ENCODE measurements at places on chromosomes 1 and 21.

- no peak for DNase-seq
Measured at GRCh38 chr1:86460998-86461397, 7.7 kb upstream of the CLCA1 start.

- no peak for DNase-seq
Measured at GRCh38 chr1:184605941-184606340, 148.7 kb downstream of the EDEM3 start.

- DNase-seq, result peak; percentile 26
Measured at GRCh38 chr1:11384170-11384554, 94.8 kb upstream of the DISP3 start.

- DNase-seq, result peak; percentile 33
Measured at GRCh38 chr1:214645712-214646111, 42.7 kb downstream of the CENPF start.

DNA sequence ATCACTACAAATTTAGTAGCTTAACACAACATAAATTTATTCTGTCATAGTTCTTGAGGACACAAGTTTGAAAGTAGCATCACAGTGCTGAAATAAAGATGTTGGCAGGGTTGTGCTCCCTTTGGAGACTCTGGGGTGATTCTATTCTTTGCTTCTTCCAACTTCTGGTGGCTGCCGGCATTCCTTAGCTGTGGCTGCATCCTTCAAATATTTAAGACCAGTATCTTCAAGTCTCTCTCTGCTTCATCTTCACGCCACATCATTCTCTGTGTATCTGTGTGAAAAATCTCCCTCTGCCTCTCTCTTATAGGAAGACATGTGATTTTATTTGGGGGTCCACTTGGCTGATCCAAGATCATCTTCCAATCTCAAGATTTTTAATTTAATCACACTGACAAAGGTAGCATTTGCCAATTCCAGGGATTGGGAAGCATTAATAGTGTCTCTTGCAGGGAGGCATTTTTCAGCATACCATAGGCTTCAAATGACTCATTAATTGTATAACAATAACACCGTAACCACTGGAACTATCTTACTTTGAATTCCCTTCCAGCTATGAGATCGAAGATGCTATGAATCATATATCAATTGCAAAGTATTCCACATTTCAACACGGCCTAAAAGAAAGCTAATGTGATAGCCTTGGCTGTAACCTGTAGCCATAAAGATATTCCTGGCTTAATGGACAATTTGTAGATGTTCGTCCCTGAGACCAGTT is 74.6 kb downstream of the DPT start:
- DNase-seq, result no peak

DNA sequence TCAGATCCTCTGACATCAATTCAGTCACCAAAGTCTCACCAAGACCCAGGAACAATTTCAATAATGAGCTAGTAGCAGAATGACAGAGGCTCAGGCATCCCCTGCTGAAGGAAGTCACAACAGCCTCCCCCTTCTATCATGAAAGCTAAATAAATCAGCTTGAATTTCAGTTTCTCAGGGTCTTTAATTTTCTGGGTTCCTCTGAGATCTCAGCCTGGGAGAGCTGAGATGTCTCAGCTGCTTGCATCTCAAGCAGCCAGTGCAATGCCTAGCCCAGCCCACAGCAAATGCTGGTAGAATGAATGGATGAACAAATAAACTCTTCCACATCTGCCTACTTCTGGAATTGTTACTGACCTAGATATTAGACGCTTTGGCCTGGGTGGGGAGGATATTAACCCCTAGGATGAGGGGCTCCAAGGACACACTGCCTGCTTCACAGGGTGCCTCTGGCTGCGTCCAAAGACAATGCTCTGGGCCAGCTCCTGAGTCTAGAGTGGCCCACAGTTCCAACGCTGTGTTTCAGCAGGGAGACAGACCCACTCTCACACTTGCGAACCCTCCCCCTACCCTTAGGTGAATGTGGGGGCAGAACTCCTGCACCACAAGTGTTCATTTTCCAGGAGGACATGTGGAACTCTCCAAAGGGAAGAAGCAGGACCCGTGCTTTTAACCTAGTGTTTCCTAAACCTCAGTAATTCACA is 11.2 kb upstream of the LORICRIN start:
- DNase-seq, result no peak

DNA sequence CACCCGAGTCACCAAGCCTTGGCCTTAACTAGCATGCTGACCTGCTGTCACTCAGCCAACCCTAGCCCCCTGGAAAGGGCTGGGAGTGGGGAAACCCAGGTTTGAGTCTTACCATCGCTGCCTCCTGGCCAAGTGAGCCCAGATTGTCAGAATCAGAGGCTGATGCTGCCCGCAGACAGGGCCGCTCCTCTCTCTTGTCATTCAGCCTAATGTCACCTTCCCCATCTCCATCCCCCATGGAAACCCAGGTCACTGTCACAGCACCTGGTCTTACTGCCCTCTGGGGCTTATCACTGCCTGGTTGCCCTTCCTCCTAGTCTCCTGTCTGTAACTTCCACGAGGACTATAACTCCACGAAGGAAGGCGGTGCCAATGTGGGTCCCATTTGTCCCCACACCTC is 53.6 kb upstream of the CASZ1 start:
- no peak for DNase-seq

DNA sequence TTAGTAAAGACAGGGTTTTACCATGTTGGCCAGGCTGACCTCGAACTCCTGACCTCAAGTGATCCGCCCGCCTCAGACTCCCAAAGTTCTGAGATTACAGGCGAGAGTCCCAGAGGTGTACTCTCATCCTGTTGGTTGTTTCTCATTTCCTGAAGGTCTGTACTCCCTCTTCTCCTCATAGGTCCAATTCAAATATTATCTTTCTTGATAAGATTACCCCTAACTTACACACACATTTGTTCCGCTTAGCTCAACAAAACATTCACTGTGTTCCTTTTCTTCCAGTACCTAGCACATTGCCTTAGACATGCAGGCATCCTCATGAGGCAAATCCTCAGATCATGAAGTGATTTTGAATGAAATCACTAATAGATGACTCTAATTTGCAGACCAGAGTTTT is 72.4 kb upstream of the SSX2IP start:
- no peak for DNase-seq

GRCh38 chr1:203057911-203058675 is 27.7 kb downstream of the MYOG start:
- DNase-seq, result no peak

DNA sequence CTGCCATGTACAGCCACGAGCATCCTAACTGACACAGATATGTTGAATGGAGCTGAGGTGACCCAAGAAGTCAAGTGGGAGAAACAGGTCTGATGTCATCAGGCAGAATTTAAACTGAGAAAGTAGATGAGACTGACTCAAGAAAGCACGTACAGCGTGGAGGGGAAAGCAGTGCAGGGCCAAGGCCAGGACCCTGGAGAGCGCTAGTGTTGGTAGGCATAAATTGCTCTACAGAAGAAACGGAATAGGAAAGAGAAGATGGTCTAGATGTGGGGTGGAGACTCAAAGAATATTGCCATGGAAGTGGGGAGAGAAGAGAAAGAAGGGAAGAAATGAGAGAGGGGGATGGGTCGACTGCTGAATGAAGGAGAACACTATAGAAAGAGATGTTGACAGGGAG is 45.3 kb upstream of the GJB5 start:
- DNase-seq, result no peak

- no peak for DNase-seq
Measured at GRCh38 chr1:20138346-20138745, 777 bp upstream of the PLA2G2F start.

DNA sequence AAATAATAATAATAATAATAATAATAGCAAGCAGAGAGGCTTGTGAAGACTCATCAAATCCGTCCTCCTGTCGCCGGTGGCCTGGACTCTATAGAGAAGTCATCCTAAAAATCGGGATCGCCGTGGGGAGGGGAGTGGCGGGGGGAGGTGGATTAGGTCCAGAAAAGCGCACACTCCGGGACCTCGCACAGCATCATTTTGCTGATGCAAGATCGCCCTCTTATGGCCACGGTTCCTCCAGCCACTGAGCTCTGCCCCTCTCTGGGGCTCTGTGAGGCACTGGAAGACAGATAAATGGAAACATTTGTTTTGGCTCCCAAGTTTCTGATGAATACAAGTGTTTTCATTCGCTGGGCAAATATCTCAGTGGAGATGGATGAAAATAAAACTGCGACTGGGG is 612.0 kb downstream of the MATN1 start:
- no peak for DNase-seq

- no peak for DNase-seq
Measured at GRCh38 chr21:34363733-34364132, at the start of gene KCNE2. TSS of gene KCNE2 (plus strand) at chr21:34364006. CDS start at chr21:34370479, 6,473 bp downstream.

DNA sequence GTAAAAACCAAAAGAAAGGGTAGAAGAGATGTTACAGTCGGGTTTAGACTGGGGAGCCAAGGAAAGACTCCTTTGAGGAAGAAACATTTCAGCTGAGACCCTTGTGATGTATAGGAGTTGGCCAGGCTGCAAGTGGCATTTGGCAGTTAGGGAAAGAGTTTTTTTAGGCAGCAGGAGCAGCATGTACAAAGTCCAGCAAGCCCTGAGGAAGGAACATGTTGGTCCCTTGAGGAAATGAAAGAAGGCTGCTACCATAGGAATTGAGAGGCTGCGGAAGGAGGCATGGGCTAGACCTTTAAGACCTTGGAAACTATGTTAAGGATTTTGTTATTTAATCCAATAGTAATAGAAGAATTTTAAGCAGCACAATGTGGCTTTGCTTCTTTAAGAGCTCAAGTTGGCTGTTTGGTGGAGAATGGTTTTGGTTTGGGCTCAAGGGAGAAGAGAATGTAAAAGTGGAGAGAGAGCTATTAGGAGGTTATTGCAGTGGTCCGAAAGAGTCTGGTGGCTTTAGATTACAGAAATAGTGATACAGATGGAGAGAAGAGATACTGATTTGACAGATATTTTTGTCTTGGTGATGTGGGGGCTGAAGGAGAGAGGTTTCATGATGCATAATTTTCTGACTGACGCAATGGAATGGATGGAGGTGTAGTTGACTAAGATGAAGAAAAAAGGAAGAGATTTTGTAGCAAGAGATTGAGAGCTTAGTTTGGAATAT is 26.6 kb downstream of the SMAP2 start:
- no peak for DNase-seq

DNA sequence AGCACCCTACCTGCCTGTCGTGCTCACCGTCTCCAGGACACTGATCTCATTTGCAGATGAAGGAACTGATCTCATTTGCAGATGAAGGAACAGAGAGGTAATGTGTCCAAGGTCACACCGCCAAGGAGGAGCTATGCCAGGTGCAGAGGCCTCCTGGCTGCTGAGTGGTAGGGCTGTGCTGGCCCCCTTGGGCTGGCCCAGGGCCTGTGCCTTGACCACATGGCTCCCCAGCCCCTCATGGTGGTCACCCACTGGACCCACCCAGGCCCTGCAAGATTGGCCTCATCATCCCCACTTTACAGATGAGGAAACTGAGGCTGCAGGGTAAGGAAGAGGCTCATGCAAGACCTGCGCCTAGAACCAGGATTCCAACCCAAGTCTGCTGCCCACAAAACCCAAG is 628.3 kb downstream of the MATN1 start:
- no peak for DNase-seq

- no peak for DNase-seq
Measured at GRCh38 chr1:89355056-89355455, 8.8 kb upstream of the GBP6 start.

GRCh38 chr1:235923466-235924021 is 56.8 kb upstream of the LYST start:
- peak; percentile 49 for DNase-seq

GRCh38 chr1:62528015-62528414 is 69.3 kb upstream of the ANGPTL3 start:
- peak; percentile 3 for DNase-seq

DNA sequence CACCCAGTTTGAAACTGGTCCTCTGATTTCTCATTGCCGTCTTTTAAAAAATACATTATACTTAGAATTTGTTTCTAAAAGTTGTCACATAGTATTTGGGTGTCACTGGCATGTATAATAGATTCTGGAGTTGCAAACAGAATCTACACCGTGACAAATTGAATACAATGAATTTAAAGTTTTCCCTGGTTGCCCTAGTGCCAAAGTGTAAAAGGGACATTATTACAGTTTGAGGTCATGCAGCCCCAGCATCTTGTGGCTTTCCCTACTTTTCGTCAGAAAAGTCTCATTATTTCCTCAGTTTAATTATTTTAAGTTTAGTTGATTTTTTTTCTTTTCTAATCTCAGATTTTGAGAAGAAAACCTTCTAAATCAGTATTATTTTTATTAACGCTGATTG is 155.9 kb downstream of the DISP1 start:
- no peak for DNase-seq

- no peak for DNase-seq
Measured at GRCh38 chr1:19079541-19080472, 123.3 kb upstream of the IFFO2 start.

DNA sequence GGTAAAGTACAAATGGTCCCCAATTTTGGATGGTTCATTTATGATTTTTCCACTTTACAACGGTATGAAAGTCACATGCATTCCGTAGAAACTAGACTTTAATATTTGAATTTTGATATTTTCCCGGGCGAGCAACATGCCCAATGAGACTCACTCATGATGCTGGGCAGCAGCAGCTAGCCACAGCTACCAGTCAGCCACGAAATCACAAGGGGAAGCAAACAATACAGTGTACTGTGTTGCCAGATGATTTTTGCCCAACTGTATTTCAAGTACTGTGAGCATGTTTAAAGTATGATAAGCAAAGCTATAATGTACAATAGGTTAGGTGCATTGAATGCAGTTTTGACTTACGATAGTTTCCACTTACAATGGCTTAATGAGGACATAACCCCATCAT is 266.8 kb downstream of the VAV3 start:
- DNase-seq, result no peak

GRCh38 chr1:89356658-89357400 is 7.0 kb upstream of the GBP6 start:
- no peak for DNase-seq

DNA sequence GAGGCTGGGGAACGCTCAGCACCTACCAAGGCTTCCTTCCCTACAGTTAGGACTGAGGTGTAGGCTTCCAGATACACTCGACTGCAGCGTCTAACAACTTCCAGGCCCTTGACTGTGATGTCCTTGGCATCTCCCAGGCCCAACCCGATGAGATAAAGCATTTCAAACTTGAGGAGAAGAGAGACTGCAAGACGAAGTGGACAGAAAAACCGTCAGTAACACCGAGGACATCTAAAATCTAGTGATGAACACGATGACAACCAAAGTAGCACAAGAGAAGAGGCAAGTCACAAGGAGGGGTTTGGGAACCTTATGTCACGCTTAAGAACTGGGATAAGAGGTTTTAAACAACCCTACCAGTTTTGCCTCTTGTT is 314 bp downstream of the DPH5 start:
- peak; percentile 24 for DNase-seq

Data from CD4-positive, alpha-beta T cell treated with Interleukin-17A for 4 hours (primary cell).